ENCODE measurements at places on chromosomes 1 and 21.

DNA sequence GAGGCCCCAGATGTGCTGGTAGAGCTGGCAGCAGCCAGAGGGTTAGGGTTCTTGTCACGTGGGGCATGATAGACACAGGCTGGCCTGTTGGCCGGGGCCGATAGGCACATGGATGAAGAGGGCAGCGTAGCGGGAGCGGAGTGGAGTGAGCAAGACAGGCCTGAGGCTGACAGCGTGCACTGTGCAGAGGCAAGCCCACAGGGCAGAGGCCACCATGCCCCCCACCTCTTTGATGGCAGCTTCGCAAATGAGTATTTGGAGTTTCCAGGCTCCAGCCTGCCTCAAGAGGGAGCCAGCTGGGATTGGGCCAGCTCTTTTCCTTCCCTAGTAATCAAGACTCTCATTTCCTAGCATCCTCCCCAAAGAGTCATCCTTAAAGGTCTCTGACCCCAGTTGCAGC, 43.5 kb downstream of the TMCC2 start:
- no peak for DNase-seq

DNA sequence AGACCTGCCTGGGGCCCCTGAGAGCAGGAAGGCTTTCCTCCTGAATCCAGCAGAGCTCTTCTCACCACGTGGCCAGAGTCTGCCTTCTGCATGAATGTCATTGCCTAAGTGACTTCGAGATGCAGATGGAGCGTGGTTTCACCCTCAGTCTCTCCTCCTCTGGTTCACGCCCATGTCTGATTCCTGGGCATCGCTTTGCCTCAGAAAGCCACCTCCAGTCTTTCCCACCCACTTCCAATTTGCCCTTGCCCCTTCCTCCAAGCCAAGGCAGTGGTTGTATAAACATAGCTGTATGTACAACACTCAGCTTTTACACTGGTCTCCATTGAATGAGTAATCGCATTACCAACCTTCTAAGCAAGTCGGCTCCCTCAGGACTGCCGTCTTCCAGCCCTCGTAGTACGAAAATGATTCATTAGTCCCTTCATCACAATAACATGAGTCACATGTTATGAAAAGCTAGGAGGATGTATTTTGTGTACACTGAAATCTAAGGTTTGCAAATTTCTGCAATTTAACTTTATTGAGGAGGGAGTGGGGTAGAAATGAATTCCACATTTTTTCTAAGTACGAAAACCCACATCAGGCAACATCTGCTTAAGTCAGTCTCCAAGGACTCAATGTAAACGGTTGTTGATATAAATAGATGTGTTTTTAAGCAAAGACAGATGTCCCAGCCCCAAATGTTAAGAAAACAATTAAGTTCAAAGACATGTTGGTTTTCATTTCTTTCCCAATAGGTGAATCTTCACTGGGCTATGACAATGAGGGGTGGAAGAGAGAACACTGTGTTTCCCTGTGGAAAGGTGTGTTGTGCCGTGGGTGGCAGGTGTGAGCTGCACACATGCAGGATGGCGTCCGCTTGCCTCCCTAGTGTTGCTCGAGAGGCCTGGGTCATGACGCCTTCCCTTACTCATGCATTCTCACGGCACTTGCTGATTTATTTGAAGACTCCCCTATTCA, 32.3 kb upstream of the ETS2 start:
- DNase-seq, result no peak

GRCh38 chr1:7454052-7454815, 316.9 kb upstream of the VAMP3 start:
- DNase-seq, result no peak

GRCh38 chr1:238399558-238399957, 508.8 kb upstream of the ZP4 start:
- no peak for DNase-seq

- no peak for DNase-seq
These were observed 3.5 kb upstream of the TRIM63 start for GRCh38 chr1:26070963-26071342.
